Activated CD8-positive, alpha-beta memory T cell treated with anti-CD3 and anti-CD28 coated beads for 4 hours (primary cell): ENCODE measurements at places on chromosomes 1 and 21.
A peak's percentile ranks its signal among the peaks of the same experiment; 100 is the strongest.

GRCh38 chr1:59718064-59718988, 96.4 kb upstream of the HOOK1 start:
- DNase-seq, result no peak

DNA sequence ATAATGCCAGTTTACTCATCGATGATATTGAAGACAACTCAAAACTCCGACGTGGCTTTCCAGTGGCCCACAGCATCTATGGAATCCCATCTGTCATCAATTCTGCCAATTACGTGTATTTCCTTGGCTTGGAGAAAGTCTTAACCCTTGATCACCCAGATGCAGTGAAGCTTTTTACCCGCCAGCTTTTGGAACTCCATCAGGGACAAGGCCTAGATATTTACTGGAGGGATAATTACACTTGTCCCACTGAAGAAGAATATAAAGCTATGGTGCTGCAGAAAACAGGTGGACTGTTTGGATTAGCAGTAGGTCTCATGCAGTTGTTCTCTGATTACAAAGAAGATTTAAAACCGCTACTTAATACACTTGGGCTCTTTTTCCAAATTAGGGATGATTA, 13.7 kb downstream of the GGPS1 start:
- no peak for DNase-seq

DNA sequence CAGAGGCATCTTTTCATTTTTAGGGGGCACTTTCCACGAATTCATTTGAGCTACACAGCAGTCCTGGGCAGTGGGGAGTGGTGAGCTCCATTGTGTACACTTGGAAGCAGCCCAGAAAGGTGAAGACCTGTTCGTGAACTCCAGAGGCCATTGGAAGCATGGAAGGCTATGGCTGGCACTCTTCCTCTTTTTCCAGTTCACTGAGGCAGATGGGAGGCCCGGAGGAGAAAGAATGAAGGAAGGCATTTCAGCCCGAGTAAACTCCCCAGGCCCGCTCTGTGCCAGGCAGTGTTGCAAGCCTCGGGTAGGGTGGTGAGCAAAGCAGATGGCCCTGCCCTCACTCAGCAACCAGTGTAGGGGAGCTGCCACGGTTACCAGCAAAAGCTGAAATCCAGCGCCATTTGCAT, 673 bp upstream of the DHCR24 start:
- no peak for DNase-seq

DNA sequence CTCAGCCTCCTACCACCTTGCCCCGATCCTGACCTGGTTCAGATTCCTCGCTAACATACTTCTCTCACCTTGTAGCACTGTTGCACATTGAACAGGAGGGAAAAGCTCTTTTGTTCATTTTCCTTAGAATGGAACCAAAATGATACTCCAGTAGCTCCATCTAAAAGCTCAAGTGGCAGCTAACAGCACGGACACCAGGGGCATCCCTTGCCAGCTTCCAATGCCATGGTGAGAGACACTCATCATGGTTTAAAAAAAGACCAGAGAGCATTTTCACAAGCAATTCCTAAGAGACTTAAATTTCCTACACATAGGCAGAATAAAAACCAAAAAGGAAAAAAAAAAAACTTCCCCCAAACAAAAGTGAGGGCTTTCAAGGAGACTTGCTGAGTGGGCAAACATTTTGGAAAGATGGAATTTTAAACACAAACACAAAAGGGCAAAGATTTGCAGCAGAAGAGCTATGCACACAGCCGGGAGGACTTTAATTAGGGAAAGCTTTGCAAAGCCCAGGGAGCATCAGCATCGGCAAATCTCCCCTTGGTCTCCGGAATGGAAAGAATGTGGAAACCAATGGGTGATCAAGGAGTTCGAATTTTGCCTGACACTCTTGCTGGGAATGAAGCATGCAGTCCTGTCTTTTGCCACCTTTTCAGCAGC, 84.3 kb downstream of the CAPZB start:
- DNase-seq, result no peak

DNA sequence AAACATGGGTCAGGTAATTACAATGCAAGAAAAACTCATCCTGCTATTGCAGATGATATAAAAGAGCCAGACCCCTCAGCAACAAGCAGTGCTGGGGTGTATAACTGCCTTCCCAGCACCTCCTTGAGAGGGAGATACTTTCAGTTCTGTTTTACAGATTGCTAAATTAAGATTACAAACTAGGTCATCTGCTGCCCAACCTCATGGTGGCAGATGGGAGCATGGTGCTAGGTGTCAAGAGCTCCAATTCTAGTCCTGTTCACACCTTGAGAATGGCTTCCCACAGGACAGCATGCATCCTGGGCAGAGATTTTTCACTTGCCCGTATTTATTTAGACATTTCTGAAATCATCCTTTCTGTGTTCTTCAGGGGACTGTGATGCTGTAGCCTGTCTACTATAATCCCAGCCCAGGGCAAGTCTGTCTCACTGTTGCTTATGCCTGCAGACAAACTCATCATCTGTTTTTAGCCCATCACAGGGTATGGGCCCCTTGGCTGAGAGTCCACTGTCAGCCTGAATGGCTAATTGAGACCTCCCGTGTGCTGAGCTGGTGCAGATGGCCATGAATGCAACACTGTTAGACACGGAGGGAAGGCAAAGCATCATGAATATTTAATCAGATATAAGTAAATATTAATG, 40.2 kb upstream of the PBX1 start:
- no peak for DNase-seq

DNA sequence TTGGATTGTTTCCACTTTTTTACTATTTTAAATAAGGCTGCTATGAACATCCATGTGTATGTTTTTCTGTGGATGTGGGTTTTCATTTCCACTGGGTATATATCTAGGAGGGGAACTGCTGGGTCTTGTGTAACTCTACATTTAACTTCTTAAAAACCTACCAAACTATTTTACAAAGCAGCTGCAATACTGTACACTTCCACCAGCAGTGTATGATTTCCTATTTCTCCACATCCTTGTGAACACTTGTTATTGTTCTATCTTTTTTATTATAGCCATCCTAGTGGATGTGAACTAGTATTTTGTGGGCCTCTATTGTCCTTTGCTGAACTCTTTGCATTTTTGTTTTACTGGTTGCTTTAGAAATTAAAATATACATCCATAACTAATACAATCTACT, 33.4 kb downstream of the DIPK1A start:
- no peak for DNase-seq

GRCh38 chr1:211628417-211628816, 47.0 kb downstream of the NEK2 start:
- DNase-seq, result no peak

- DNase-seq, result no peak
Measured at GRCh38 chr1:71908303-71908702, 374.0 kb downstream of the NEGR1 start.

GRCh38 chr1:15343729-15344128, 66.0 kb upstream of the EFHD2 start:
- no peak for DNase-seq

DNA sequence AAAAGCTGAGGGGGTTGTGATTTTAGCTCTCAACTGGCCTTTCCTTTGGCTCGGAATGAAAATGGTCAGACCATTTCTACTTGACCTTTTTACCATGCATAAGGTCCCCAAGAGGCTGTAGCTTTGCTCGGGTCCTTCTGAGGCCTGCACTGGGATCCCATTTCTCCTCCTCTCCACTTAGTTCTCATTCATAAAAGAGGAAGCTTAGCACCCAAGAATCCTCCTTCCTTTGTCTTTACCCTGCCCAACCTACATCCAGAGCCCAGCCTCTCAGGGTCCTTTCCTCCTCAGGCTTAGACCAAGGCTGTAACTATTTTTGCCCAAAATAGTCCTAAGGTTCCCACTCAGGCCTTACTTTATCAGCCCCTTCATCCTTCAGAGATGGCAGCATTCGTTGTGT, 6.0 kb upstream of the SLC27A3 start:
- no peak for DNase-seq

DNA sequence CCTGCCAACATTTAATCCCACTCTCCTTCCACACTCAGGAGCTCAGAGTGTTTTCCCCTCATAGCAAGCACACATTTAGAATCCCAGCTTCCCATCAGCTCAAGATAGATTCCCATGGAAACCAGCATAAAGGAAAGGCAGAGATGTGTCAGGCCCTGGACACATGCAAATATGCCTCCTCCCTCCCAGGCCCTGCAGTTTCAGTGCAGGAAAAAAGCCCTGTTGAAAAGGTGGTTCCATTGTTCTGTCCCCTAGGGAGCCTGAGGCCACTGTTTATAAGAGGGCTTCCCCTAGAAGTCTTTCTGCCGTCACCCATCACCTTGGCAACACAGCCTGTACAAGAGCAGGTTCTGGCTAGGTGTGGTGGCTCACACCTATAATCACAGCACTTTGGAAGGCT, 3.6 kb downstream of the CACNA1S start:
- no peak for DNase-seq

DNA sequence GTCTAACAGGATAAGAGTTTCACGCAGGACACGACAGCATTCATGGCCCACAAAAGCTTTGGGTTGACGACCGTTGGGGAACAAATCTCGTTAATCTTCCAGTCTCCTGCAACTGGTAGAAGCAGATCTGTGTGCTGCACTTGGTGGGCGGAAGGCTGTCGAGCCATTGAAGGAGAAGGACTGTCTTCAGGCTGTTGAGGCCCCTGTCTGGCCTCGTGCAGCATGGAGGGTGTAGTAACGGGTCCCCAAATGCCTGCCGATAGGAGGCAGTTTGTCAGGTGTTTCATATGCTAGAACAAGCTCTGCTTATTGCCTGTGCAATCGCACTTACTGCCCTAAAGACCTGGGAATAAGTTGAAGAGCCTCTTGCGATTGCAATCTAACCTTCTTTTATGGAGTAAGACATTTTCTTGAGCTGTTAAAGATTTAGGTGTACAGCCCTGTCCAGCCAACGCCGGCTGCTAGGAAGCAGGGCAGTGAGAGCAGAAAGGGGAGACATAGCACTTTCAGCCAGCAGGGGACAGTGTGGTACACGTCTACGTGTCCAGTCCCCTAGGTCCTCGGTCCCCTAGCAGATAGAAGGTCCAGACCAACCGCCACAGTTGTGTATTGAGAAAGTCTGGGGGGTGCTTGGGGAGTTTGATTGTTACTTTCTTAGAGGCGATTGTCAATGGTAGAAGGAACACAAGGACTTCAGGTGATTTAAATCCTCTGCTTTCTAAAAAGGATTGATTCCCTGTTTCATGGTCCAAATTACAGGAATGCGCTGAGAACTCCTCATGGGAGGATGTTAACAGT, 102.3 kb upstream of the TMPRSS2 start:
- no peak for DNase-seq

GRCh38 chr21:14722841-14723483, 176.8 kb upstream of the SAMSN1 start:
- no peak for DNase-seq

DNA sequence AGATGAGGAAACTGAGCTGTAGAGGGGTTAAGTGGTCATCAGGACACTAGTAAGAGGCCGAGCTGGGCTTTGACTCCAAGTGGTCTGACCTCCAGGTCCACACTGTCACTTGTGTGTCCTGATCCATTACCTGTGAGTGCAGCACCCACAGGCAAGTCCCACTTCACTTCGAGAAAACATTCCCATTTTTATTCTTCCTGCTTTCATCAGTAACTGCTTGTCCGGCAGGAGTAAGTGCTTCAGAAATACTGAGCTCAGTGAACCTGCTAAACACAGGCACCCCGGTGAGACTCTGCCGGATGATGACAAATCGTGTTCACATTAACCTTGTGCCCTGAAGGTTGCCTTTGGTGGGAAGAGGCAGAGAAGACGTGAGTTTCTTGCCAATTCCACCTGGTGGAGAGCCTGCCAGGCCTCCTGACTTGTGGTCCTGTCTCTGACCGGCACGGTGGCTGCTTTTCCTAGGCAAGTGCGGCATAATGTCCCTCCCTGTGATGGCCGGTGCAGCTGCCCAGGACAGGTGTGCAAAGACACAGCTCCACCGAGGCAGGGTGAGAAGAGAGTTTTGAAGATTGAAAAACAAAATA, 29.4 kb downstream of the ZBTB18 start:
- no peak for DNase-seq

DNA sequence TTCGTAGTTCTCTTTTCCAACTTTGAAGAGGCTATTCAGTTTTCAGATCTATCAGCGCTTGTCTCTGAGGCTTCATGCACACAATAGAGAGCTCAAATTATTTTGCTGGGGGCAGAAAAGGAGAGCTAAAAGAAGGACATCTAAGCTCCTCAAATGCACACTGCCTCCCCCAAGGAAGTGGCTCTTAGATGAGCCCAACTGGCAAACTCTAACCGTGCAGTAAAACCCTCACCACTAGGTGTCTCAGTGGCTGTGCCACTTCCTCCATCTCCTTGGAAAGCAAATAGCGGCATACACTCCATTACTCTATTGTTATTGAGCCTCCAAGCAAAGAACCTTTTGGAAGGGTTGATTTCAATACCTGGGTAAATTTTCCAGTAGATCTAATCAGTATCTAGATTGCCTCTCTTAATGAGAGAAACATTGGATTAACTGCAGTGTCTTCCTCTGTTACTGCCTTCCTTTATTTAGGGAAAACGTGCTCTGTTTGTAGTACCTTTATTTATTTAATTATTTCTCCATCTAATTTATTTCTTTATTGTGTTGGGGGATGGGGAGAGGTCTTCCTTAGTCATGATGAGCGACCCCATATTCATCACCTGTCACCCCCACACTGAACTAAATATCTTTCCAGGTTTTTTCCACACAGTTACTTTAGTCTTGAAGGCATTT, 9.2 kb upstream of the SFPQ start:
- peak; percentile 54 for DNase-seq

DNA sequence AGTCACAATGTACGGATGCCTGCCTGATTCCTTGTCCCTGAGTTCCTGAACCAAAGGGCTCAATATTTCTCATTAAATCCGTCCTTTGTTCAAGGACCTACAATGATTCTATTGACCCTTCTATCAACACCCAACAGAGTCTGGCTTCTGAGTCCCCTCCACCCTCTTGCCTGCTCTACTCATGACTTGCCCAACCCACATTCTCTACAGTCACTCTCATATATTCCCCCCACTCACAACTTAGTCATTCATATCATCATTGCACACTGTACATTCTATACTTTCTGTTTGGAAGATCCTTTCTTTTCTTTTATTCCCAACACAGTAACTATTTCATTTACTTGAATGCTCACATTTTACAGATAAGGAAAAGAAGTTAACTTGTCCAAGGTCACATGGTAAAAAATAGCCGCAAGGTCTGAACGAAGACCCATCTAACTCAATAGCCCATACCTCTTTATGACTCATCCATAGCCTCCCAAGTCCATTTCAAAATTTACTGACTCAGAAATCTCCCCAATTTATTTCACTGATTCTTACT, 3.6 kb downstream of the OTUD7B start:
- no peak for DNase-seq
